ENCODE measurements at places on chromosomes 7 and 10.

DNA sequence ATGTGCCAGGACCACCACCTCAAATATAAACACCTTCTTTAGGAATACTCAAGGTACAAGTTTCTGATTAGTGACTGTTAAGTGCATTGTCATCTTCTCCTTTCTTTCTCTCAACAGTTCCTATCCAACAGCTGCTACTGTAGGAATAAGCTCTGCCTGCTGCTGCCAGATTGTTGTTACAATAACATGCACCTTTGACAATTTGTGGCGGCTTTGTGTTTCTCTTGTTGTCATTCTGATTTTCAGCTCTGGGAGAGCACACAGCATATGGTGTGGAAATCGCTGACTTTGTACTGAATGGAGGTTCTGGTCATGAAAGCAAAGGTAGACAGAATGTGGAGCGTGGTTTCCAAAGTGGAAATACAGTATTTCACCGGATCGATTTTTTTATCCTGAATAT, 182.8 kb downstream of the SEC23IP start:
- DNase-seq: no peak

DNA sequence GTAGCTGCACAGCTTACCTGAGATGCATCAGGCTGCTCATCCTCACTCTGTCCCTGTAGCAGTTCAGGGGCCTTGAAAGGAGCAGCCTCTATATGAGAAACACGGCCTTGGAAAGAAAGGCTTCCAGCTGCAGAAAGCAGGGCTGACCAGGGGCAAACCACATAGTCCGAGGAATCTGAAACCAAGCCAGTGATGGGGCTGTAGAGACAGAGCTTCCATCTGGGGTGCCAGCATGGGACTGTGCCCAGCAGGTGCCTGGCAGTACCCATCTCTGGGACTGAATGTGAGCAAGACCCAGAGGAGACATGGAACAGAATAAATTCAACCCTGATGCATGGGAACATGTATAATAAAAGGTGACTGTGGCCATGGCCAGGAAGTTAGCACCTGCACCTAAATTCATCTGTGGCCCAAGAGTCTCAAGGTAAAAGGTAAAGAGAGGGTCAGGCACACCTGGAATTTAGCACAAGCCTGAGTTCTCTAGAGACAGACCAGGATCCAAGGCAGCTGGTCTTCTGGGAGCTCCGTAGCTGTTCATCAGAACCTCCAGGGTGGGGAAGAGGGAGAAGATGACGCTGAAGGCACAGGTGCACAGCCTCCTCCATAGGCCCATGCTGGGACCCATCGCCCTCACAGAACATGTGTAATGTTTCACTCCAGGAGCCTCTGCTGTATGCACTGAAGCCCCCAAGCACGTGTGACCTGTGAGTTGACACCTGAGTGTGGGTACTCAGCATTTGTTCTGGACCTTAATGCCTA, 25.3 kb downstream of the FRMPD2 start:
- DNase-seq: no peak

DNA sequence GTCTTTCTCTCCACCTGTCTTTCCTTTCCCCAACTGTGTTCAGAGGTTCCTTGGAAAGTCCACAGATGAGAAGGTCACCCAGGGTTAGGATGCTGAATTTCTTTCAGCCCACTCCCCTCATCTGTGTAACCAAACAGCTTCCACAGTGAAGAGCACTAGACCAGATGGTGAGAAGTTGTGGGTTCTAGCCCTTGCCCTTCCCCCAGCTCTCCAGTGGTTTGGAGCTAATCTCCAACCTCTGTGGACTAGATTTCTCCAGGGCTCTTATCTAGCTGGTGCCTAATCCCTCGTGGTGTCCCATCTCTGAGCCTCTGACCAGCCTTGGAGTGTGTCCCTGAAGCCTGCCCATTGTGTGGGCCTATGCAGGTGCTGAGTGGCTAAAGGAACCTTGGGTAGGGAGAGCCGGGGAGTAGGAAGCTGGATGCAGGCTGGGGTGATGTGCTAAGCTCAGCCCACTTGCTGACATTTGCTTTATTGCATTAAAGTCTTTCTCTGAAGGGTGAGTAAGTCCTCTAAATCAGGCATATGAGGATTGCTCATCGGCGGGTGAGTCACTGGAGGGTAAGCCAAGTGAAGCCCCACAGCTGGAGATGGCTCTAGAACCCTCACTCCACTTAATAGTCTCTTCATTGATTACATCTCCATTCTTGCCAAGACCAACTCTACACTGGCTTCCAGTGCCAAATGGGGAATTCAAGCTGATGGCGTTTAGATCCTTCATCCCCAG, 14.9 kb downstream of the DUSP5 start:
- no peak for DNase-seq

DNA sequence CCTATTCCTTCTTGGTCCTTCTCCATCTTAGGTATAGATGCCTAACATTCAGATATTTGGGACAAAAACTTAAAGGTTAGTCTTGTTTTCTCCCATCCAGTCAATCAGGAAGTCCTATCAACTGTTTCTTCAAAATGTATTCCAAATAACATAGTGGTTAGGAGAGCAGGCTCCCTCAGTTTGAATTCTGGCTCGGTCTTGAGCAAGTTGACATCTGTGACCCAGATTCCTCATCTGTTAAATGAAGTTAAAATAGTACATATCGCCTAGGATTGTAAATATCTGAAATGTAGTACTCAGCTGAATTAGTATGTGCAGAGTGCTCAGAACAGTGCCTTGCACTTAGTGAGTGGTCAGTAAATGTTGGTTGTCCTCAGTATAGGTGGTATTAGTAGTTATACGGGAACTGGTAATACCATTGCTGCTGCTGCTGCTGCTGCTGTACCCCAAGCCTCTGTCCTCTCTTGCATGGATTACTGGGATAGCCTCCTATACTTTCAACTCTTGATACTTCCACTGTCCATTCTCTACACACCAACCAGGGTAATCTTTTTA, 58.6 kb downstream of the RALA start:
- DNase-seq: no peak

DNA sequence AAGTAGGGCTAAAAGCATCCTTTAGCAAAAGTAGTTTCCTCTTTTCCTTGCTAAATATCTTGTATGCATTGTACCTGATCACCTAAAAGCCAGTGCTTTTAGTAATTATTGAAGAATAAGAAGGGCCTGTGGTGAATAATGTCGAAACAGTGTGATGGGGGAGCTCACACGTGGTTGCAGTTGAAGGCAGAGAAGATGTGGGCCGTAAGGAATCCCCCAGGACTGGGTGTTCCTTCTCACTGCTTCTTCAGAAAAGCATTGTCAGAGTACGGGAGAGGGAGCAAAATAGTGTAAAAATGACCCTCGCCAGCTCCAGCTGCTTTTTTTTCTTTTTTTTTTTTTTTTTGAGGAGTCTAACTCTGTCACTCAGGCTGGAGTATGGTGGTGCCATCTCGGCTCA, 201.1 kb downstream of the NSUN6 start:
- DNase-seq: no peak

DNA sequence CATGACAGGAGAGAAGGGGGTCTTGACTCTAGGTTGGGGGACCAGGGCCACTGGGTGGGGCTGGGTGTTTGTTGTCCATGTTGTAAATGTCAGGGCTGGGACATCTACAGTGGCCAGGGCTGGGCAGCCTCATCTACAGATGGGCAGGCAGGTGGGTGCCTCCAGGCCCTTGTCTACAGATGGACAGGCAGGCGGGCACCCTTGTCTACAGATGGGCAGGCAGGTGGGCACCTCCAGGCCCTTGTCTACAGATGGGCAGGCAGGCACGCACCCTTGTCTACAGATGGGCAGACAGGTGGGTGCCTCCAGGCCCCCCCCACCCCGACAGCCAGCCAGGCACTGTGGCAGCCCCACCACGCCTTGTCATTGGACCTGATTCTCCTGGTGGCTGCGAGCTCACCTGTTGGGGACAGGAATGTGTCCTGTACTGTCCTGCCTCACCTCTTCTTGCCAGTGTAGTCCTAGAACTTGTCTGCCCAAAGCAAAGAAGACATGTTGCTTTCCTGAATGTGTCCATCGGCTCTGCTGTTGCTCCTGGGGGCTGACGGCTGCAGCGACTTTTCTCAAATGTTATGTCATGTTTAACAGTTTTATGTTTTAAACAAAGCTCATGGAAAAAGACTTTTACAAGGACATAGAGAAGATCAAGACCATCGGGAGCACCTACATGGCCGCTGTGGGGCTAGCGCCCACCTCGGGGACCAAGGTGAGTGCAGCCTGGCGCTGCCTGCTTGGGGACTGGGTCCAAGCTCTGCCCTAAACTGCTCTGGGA, 129.9 kb downstream of the ADCY1 start:
- no peak for DNase-seq

GRCh38 chr7:13800694-13801448, 188.6 kb downstream of the ETV1 start:
- peak; percentile 17 for DNase-seq

- no peak for DNase-seq
These were observed 208.7 kb downstream of the PAXIP1 start for GRCh38 chr7:154794147-154794780.

DNA sequence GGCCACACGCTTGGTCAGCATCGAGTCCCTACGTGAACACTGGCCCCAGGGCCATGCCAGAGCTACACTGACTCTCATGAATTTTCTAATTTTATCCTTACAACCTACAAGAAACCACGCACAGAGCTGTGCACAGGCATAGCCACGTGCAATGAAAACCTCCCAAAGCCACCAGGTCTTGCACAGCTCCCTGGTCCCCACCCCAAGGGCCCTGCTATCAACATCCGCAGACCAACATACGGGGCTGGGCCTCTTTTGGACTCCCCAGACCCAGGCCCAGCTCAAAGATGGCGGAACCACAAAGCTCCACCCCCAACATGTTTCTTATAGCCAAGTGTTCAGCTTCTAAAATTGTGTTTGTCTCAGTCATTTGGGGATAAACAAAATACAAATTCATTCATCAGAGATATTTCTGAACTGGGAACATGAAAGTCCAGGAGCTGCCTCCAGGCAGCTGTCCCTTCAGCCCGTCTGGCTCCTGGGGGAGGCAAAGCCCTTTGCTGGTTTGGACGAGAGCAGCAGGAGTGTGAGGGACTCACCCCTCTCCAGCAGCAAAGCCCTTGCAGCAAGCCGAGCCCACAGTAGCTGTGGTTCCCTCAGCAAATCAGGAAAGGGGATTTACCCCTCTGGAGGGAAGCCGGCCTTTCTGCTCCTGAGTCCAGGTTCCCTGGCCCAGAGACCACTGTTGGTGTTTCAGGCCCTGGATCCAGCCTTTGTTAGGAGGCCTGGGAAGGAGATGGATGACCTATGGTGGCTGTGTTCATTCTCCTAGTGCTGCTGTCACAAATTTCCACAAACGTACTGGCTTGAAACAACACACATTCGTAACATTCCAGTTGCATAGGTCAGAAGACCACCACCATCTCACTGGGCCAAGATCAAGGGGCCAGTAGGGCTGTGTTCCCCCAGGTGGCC, 75.1 kb downstream of the OAT start:
- DNase-seq: no peak

DNA sequence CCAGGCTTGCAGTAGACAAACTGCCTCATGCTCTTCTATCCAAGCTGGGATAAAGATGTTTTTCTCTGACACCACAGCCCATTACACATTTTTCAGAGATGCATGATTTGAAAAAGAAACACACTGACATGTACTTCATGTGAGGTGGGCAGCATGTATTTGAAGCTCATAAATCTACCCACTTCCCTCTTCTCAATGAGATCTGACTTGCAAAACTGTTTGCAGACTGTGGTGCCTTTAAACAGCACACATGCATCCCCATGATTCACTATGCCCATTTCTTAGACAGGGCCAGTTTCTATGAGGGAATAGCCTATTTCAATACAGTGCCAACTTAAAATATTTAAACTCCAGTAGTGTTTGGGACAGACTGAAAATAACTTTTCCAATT, 109.8 kb downstream of the GLI3 start:
- DNase-seq: no peak

GRCh38 chr7:98733036-98733435, 116.0 kb downstream of the NPTX2 start:
- peak; percentile 93 for DNase-seq

DNA sequence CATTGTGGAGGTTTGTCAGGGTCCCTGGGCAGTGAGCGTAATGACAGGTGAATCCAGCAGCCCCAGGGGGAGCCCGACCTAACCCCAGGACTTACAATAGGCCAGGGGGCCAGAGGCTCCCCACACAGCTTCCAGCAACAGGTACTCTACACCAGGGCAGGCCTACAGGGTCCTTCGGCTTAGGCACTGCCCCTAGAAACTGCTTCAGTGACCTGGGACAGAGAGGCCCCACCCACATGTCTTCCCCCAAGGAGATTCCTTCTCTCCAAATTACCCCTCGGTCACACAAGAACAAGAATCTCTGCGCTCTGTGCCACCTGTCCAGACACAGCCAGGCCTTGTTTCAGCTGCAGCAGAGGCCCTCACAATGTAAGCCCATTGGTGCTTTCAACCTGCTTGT, 24.4 kb downstream of the SKIDA1 start:
- no peak for DNase-seq

All from GM23338 (cell line).